ENCODE measurements at places on chromosomes 16 and 17.
A peak's percentile ranks its signal among the peaks of the same experiment; 100 is the strongest.

DNA sequence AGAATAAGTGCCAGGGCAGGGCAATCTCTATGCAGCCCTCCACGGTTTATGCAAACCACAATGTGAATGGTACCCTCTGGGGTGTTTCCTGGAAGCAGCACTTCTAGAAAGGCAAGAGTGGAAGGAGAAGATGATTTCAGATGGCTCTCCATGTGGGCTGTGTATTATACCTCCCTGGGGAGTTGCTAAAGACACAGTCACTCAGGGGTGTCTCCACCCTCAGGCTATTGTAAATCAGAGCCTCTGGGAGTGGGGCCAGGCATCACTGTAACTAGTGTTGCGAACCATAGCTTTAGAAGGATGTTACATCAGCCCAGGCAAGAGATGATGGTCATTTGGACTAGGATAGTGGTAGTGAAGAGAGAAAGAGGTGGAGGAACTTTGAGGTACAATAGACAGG, 83.3 kb upstream of the ZKSCAN2 start:
- DNase-seq: no peak

DNA sequence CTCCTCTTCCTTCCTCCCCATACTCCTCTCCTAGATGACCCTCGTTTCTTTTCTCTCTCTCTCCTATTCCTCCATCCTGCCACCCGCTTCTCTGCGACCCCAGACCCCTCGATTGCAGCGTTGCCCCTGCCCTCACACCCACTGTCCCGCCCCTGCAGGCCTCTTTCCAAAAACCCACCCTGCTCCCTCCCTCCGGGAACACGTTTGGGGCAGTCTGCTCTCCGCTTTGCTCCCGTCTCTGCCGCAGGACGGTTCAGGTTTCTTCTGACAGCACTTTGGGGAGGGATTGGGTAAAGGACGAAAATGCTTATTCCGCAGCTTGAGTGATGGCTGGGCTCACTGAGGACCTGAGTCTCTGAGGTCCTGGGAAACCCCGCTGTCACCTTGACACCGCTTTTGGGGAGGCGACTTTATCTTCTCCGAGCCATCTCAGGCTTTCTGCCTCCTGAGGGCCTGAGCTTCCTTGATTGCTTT, 690 bp downstream of the NDE1 start:
- DNase-seq: peak; percentile 42

DNA sequence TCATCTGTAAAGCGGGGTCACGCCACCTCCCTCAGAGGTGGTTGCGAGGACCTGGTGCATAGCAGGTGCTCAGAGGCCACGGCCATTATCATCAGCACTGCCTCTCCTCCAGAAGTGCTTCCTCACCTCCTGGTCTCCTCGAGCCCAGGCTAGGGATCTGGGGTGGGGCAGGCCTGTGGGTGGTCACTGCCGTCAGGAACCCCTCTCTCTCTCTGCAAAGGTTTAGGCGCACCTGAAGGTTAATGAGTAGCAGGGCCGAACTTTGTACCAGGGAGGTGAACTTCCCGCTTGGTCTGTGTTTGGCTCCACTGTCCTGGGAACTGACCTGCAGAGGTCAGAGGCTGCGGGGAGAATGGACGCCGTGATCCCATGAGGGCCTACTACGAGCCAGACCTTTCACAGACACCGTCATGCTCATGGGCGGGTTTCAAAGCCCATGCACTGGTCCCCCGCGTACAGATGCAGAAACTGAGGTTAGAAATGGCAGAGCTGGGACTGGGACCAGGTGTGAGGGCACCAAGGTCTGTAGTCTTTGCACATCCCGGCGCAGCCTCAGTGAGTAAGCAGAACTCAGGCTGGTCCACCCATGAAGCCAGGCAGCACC, 13.8 kb downstream of the JUP start:
- no peak for DNase-seq

GRCh38 chr16:76976101-76976500, 214.9 kb upstream of the MON1B start:
- peak; percentile 6 for DNase-seq

DNA sequence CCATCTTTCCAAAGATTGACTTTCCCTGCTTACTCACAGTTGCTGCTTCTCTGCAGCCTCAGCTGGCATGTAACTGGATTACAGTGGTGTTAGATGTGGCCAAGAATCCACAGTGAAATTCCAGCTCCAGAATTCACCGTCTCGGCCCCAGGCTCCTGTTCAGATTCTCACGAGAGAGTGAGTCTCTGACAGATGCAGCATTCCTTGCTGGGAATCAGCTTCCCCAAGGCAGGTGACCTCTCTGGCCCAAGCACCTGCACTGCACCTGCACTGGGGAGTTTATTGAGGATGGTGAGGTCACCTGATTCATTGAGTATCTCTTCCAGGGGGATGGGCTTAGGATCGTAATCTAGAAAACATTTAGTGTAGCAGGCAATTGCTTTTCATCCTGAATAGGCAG, 600.5 kb upstream of the RBFOX1 start:
- no peak for DNase-seq

- DNase-seq: peak; percentile 68
Observed at GRCh38 chr16:53892155-53892554, 188.2 kb downstream of the FTO start.

DNA sequence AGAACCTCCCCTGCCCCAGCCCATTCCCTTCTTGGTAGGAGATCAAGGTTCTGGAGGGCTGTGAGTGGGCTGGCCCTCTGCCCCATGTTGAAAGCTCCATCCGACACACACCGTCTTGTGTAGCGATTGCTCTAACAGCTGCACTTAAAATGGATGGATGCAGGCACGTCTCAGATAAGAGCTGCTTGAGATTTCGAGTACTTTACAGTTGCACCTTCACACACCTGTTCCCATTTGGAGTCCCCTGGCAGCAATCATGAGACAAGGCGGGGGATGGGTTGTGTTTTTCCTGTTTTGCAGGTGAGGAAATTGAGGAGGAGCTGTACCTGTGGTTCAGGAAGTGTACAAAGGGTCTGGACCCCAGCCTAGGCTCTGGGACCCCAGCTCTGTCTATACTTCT, 25.6 kb upstream of the TAC4 start:
- DNase-seq: no peak

- DNase-seq: no peak
Observed at GRCh38 chr16:80666378-80667250, 125.8 kb downstream of the DYNLRB2 start.

DNA sequence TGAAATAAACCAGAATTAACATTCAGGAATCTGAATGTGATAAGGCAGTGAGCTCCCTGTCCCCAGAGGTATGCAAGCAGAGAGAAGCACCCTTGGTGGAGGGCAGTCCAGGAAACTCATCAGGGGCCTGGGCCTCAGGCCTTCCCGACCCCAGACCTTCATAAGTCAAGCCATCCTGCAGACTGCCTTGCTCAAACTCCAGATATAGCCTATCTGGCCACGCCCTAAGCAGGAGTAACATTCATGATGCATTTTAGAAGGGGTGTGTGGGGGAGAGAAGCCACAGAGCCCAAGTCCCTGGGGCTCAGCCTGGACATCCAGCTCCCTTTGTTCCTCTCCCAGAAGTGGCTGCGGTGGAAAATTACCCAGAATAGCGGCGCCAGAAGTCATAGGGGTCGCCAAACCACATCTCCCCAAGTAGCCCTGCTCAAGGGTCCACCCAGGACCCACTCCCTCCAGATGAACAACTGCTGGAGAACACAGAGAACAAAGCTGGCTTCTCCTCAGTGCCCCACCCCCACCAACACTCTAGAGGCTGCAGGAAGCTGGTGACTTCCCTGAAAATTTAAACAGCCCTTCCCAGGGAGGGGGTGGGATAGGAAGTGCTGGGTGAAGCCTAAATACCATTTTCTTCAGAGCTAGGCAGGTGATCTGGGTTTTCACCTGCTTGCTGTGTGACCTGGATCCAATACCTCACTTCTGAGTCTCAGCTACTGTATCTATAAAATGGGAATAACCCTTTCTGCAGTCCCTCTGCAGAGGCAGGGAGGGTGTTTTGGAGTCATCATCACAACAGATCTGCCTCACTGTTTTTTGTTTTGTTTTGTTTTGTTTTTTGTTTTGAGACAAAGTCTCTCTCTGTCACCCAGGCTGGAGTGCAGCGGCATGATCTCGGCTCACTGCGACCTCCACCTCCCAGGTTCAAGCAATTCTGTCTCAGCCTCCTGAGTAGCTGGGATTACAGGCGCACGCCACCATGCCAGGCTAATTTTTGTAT, 1.5 kb upstream of the SREBF1 start:
- DNase-seq: no peak

GRCh38 chr17:71111460-71111859, 942.1 kb downstream of the KCNJ2 start:
- DNase-seq: no peak

- DNase-seq: no peak
Observed at GRCh38 chr16:77213542-77214106, 14.4 kb downstream of the SYCE1L start.

DNA sequence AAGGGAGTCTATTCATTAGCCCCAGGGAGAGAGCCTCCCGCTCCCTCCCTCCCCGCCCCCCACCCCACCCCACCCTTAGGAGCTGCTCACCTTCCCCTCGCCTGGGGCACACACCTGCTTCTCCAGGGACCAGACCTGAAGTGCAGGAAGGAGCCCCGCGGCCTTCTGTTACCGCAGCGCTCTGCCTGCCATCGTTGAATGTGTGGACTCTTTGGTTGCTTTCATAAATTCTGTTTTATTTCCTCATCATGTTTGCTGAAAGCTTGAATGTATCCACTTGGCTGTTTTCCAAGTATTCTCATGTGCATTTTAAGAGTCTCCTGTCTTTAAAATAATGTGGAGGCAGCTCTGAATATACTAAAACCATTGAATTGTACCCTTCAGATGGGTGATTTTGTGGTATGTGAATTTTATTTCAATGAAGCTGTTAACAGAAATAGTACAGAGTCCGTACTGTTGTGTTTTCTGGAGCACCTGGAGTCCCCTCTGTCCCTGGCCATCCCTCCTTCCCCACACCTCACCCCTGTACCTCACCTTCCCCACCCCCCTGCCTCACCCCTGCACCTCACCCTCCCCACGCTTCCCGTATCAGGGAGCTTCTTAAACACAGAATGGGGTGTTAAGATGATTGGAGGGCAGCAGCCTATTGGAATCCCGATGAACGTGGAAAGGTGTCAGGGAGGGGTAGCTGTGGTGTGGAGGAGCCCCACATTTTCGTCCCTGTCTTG, 25.5 kb downstream of the RAB11FIP3 start:
- no peak for DNase-seq

All from activated CD4-positive, alpha-beta T cell treated with anti-CD3 and anti-CD28 coated beads, Interleukin-2, amount 10 ng/mL, durations not matched to agents 7 days and 5 days (primary cell).